Gastroesophageal sphincter (tissue), 4 donors: ENCODE measurements at places on chromosomes 5 and 9.

DNA sequence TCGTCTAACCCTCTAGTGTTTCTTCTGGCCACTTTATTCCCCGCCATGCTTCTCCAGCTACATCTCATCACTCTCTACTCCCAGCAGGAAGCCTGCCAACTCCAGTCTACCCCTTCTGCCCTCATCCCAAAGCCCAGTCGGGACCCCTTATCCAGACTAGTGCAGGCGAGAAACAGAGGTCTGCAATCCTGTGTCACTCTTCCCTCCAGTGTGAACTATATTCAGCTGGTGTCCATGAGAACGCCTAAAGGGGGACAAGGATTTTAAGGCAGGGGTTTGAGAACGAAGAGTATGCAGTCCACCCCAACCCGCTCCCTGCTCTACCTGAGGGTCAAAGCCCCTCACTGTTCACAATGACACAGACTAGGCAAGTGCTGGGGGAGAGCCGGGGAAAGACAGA, 41.7 kb upstream of the GABRP start:
- no peaks in the 10 kb centered on the region for H3K36me3 ChIP-seq
- peaks cover 13% of the 10 kb centered on the region for H3K4me1 ChIP-seq
- H3K4me3 ChIP-seq: no peak overlapping the region
- no peak overlapping the region for H3K27ac ChIP-seq
- no peak for ATAC-seq
- H3K27me3 ChIP-seq: peaks cover 25% of the 10 kb centered on the region

GRCh38 chr9:131915181-131915580, 164.5 kb downstream of the MED27 start:
- ATAC-seq: no peak
- no peak overlapping the region for H3K4me3 ChIP-seq
- H3K27ac ChIP-seq: no peak overlapping the region
- H3K36me3 ChIP-seq: no peaks in the 10 kb centered on the region
- H3K27me3 ChIP-seq: no peaks in the 10 kb centered on the region
- H3K4me1 ChIP-seq: no peaks in the 10 kb centered on the region

DNA sequence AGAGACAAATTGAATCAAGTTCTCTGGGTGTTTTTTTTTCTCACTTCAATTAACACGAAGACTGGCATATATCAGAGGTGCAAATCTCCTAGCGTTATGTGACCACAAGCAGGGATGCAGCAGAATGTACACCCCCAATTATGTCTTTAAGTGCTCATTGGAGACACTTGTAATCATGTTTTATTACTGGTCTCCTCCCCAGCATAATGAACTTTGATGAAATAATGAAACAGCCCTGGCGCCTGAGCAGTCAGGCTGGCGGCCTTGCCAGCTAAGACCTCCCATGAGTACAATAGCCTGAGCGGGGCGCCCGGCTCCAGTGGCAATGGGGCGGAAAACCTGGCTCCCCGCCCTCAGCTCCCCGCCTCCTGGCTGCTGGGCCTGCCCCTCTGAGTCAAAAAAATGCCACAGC, 209.4 kb upstream of the MSX2 start:
- ATAC-seq: no peak
- H3K4me3 ChIP-seq: no peak overlapping the region

- H3K4me3 ChIP-seq: no peak overlapping the region
- H3K27me3 ChIP-seq: peaks cover 65% of the 10 kb centered on the region
- no peaks in the 10 kb centered on the region for H3K4me1 ChIP-seq
- no peak for ATAC-seq
These were observed 22.6 kb upstream of the CEP72 start for GRCh38 chr5:589588-589987.

DNA sequence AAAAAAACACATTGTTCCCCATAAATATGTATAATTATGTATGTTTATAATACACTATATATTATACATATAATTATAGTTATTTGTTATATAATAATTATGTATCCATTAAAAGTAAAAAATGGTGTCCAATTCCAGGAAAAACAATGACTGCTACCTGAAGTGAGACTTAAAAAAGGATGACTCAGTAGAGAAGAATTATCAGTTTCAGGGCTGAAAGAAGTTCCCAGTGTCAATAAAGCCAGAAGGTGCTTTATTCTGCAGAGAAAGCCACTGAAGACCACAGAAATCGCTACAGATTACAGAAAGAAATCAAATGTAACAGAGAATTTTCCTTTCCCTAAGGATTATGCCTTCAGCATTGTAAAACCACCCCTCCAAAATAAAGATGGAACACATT, 50.9 kb downstream of the ANKRD31 start:
- ATAC-seq: no peak
- H3K27me3 ChIP-seq: no peaks in the 10 kb centered on the region
- no peak overlapping the region for H3K27ac ChIP-seq

DNA sequence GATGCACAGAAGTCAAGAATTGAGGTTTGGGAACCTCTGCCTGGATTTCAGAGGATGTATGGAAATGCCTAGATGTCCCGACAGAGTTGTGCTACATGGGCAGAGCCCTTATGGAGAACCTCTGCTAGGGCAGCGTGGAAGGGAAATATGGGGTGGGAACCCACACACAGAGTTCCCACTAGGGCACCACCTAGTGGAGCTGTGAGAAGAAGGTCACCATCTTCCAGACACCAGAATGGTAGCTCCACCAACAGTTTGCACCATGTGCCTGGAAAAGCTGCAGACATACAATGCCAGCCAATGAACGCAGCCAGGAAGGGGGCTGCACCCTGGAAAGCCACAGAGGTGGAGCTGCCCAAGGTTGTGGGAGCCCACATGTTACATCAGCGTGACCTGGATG, 104.5 kb downstream of the STK32A start:
- H3K27ac ChIP-seq: no peak overlapping the region
- ATAC-seq: no peak
- no peak overlapping the region for H3K4me3 ChIP-seq
- H3K4me1 ChIP-seq: no peaks in the 10 kb centered on the region
- no peaks in the 10 kb centered on the region for H3K36me3 ChIP-seq

GRCh38 chr9:98427491-98427890, 172.0 kb upstream of the TBC1D2 start:
- no peaks in the 10 kb centered on the region for H3K4me1 ChIP-seq
- no peaks in the 10 kb centered on the region for H3K36me3 ChIP-seq
- ATAC-seq: no peak
- H3K27ac ChIP-seq: no peak overlapping the region
- no peak overlapping the region for H3K4me3 ChIP-seq

GRCh38 chr5:106241409-106241808, 1429.3 kb downstream of the EFNA5 start:
- H3K27ac ChIP-seq: no peak overlapping the region
- H3K27me3 ChIP-seq: no peaks in the 10 kb centered on the region
- no peak overlapping the region for H3K4me3 ChIP-seq
- no peaks in the 10 kb centered on the region for H3K4me1 ChIP-seq
- H3K36me3 ChIP-seq: no peaks in the 10 kb centered on the region

GRCh38 chr5:56962286-56962685, 10.4 kb upstream of the MIER3 start:
- no peak overlapping the region for H3K27ac ChIP-seq
- ATAC-seq: no peak
- no peak overlapping the region for H3K4me3 ChIP-seq
- no peaks in the 10 kb centered on the region for H3K4me1 ChIP-seq
- H3K27me3 ChIP-seq: peaks cover 20% of the 10 kb centered on the region

DNA sequence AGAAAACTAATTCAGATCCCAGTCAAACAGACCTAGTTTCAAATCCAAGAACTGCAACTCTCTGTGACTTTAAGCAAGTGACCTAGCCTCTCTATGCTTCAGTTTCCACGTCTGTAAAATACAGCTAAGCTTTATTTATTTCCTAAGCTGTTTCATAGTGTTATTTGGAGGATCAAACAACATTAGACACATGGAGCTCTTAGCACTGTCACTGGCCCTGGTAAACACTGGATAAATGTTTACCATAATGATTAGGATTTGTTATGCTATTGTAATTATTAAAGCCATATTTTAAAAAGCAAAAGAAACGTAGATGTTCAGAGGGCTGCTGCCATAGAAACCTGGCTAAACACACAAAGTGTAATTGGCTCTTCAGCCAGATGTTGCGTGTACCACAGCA, 26.6 kb upstream of the C5orf58 start:
- no peak for ATAC-seq
- H3K36me3 ChIP-seq: no peaks in the 10 kb centered on the region
- no peaks in the 10 kb centered on the region for H3K27me3 ChIP-seq
- no peak overlapping the region for H3K4me3 ChIP-seq
- H3K27ac ChIP-seq: no peak overlapping the region
- no peaks in the 10 kb centered on the region for H3K4me1 ChIP-seq

GRCh38 chr5:133269691-133270090, 217.9 kb downstream of the HSPA4 start:
- H3K36me3 ChIP-seq: no peaks in the 10 kb centered on the region
- H3K27ac ChIP-seq: no peak overlapping the region
- H3K4me3 ChIP-seq: no peak overlapping the region
- H3K4me1 ChIP-seq: no peaks in the 10 kb centered on the region

GRCh38 chr5:76765249-76765648, 49.3 kb downstream of the F2R start:
- H3K36me3 ChIP-seq: no peaks in the 10 kb centered on the region
- H3K27me3 ChIP-seq: no peaks in the 10 kb centered on the region
- H3K27ac ChIP-seq: no peak overlapping the region
- ATAC-seq: no peak
- H3K4me3 ChIP-seq: no peak overlapping the region
